ENCODE measurements at places on chromosomes 13 and 19. TPM values are rescaled to one million over a fixed set of nuclear protein-coding genes. Genes with fewer than 3 reads are reported as not detected.

DNA sequence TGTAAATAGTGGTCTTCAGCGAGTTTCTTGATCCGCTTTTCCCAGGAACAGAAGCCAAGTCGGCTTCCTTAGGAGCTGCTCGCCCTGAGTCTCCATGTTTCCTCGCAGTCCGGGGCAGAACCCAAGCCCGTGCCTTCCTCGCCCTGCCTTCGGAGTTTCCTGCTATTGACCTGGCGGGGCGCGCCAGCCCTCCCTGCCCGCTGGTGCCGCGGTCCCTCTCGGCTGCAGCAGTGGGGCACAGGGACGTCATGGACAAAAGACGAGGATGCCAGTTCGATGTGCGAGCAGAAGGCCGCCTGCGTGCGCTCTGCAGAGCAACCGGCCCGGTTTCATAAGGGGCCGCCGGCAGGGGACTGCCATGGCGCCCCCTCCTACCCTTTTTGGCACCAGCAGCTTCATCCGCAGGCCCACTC is 156.6 kb downstream of the TM9SF2 start:
- DNase-seq = peak; percentile 79

GRCh38 chr19:39398297-39398864 is 7.2 kb downstream of the MED29 start:
- DNase-seq = no peak

GRCh38 chr13:110471833-110472162 is 89.7 kb downstream of the RAB20 start:
- DNase-seq = no peak

DNA sequence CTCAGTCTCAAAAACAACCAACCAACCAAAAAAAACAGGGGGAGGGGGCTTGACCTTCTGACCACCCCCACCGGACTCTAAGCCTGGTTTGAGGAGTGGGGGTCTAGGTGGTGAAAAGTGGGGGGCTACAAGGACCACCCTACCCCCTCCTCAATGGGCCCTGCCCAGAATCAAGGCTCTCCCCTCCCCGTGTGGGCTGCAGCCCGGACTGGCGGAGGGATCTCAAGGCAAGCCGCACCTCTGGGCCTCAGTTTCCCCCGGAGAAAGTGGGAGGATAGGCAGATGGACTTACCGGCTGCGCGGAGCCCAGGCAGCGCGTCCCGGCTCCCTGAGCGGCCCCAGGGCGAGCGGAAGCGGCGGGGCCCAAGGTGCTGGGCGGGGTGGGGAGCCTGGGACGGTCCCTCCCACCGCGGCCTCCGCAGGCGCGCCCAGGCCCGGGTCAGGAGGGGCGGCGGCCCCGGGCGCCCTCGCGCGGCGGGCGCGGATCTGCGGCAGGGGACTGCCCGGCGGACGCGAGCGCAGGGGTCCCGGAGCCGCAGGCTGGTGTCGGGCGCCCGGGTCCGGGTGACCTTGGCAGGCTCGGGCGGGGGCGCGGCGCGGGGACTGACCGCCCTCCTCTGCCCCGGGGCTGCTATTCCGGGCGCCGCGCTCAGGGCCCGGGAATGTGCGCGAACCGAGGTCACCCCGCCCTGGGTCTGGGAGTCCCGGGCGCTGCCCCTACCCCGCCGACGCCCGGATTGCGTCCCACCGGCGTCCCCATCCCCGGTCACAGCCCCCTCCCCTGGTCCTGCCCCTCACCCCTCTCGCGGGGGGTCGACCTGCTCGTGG is at the start of gene ADAMTSL5:
TSS of gene ADAMTSL5 (minus strand) at position 349 of the 828 bp plus-strand sequence. CDS start 2,076 bp downstream, outside the sequence.
- DNase-seq = peak; percentile 45

DNA sequence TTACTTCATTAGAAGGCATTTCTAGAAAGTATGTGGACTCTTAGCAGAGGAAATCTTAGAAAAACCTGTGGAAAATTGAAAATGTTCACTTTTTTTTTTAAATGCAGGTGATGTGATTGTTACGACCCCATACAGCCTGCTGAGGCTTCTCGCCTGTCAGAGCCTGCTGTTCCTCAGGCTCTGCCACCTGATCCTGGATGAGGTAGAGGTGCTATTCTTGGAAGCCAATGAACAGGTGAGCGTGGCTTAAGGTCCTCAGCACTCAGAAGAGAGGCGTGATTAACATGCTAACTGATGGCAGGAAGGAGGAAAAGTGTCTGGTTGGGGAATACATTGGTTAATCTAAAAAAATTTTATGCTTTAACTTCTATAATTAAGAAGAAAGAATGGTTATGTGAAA is 71.4 kb downstream of the SLC7A9 start:
- no peak for DNase-seq

GRCh38 chr13:66301482-66301881 is 928.7 kb downstream of the PCDH9 start:
- no peak for DNase-seq

- peak; percentile 81 for DNase-seq
Observed at GRCh38 chr19:1624458-1624857, 19.2 kb upstream of the UQCR11 start.

- no peak for DNase-seq
Observed at GRCh38 chr13:49342454-49342853, 94.7 kb downstream of the CDADC1 start.

DNA sequence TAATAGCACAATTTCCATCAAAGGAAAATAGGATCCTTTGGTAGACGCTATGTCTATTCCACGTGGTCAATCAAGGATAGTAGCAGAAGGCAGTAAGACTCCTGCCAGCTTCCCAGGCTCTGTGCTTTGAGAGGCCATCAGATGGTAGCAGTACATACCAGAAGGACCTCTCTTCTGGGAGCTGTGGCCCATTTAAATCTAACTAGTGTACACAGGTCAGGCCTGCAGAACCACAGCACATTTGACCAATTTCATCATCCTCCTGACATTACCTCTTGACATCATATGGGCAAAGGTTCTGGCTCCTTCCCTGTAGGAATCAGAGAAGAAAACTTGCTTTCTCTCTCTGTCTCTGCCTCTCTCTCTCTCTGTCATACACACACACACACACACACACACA is 229.6 kb upstream of the HTR2A start:
- DNase-seq = no peak

DNA sequence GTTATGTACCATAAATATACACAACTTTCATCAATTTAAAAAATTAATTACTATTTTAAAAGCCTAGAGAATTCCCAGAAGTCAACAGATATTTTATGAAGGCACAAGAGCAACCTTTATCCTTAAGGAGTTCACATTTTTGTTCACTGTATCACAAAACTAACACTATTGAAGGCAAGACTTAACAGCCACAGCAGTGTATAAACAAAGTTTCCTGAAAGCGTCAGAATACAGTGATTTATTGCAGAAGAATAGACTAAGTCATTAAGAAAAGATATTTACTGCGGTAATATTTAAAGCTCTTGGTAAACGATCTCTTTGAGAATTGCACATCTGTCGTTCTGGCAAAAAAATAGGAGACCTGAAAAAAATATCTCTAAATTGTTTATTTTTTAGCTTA is 419.3 kb upstream of the NBEA start:
- no peak for DNase-seq

DNA sequence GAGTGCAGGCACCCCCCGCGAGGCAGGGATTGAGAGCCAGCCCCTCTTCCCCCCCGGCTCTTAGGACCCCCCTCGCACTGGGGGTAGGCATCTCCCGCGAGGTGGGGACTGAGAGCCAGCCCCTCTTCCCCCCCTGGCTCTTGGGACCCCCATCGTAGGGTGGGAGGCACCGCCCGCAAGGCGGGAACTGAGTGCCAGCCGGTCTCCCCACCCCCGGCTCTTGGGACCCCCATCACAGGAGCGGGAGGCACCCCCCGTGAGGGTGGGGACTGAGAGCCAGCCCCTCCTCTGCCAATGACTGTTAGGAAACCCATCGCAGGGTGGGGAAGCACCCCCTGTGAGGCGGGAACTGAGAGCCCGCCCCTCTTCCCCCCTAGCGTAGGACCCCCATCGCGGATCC is 363.4 kb upstream of the SPRY2 start:
- no peak for DNase-seq

- DNase-seq = no peak
Observed at GRCh38 chr19:43532571-43532961, 422 bp upstream of the ZNF575 start.

GRCh38 chr19:10965398-10965797 is 4.6 kb downstream of the SMARCA4 start:
- DNase-seq = no peak

DNA sequence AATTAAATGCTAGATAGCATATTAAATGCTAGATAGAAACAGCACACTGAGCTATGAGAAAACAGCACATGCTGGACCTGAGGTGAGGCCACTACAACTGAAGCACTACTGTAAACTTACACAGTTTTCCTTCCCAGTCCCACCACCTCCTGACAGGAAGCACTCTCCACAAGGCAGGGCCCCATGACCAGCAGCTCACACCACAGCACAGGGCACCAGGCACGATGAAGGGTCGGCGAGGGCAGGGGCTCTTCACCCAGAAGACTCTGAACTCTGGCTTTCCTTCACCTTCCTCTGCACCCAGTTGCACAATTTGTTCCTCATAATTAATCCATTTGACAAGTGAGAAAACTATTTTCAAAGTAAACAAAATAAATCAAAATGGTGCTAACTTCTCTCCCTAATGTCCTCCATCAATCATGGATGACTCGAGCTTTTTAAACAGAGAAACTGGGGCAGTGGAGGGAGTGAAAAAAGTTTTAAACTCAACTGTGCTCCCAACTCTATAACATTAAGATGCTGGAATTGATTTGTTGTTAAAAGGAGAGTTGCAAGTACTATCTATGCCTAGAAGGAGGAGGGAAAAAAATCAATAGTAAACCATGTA is 568.7 kb downstream of the UQCRFS1 start:
- no peak for DNase-seq

DNA sequence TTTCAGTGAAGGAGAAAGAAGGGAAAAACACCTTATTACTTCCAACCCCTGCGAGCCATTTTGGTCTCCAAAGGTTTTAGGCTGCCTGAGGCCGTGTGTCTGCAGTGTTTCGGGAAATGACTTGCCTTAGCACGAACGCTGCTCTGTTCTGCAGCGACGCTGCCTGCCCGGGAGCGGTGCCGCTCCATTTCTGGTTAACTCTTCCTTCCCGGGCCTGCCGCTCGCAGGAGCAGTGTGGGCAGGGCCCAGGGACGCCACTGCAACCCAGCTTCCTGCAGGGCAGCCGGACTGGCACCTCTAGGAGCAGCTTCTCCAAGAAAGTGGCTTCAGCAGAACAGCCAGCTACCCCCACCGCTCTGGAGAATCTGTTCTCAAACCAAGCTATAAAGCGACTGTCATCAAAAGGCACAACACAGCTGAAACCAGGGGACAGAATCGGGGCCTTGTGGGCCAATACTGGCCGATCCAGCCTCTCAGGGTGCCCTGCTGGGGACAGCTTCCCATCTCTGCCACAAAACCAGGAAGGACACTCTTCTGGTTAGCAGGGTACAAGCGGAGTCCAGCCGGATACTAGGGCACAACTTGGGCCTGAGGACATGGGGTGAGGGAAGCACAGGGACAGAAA is 72.2 kb downstream of the KCTD15 start:
- DNase-seq = peak; percentile 50

DNA sequence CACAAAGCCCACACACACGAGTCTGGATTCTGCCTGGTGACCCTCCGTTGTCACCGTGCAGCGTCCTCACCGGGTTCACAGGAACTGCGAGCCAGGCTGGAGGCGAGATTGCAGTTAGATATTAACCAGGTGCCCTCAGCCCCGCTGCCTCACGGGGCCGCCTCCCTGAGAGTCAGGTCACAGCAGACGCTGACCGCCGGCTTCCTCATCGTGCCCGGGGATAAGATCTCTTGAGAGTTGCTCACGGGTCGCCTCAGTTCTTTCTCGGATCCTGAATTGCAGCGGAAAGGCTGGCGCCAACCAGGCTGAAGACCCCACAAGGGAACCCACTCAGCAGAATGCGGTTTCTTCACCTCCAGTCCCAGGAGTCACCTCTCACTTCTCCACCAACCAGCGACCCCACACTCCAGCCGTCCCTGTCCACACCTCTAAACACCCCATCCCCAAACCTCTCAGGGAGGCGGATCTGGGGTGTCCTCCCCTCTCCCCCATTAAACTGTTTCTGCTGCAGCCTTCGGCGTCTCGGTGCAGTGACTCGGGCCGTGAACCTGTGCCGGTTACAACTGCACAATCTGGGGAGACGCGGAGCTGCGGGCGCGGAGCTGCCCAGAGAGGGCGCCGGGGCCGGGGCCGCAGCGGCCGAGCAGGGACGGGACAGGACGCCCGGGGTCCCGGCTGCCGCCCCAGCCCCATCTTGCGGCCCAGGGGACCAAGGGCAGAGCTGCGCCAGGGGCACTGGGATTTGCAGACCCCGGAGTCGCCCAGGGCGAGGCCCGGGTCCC is 591 bp downstream of the ZNF823 start:
- peak; percentile 71 for DNase-seq

DNA sequence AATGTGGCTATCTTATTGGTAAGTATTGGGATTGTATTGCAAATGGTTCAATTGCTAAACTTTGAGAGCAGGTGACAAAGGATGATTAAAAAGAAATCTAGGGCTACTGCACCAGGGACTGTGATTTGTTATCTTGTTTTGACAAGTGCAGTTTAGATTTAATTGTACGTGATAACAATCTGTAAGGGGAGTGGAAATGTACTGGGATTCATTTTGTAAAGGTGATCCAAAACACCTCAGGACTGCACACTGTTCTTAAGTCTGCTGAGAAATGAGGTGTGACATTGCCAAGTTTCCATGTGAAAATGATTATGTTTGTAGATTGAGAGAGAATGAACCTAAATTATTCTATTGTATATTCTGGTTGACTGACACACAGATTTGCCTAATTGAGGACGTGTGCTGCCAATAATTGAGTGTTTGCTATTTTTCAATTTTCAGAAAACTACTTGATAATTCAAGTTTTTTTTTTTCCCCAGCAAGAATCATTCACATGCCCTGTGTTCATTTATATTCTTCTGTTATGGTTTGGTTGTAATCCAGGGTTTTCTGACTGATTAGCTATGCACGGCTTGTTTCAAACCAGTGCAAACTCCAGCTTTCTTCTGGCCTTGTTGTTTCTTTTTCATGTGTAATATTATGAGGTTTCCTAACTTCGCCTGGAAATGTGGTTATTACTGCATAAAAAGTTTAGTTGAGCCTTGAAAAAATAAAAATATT is 308.0 kb downstream of the OLFM4 start:
- DNase-seq = no peak

DNA sequence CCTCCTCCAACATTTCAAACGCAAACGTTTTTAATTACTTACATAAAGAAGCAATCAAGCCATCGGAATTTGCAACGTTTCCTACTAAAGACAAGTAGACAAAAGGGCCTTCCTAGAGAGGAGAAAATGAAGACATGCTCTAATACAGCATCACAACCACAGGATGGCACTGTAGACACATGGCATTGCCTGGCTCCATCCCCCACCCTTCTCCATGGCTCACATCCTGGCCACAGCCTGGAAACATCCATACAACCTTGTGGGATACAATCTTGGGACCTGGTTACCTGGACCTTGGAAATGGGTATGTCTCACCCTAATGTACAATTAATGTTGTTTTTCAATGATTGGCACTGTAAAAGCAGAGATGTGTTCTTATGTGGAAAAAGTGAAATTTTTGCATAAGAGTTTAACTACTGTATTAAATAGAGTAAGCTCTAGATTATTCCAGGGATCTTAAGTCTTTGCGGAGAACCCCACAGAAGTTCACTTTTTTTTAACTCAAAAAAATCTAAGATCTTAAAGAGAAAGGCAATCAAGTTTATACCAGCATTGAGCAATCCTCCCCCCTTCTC is 21.5 kb downstream of the EBPL start:
- DNase-seq = peak; percentile 77

Gene COG3
- total RNA-seq = 26.2 TPM

Gene TEX29
- total RNA-seq = not detected

Gene IRGQ
- 31.5 TPM for total RNA-seq

Gene PLEKHF1
- 1.2 TPM for total RNA-seq

Gene TTC9B
- not detected for total RNA-seq

Gene BIVM
- 15.7 TPM for total RNA-seq

Gene ZNF112
- 18.2 TPM for total RNA-seq

Gene F2RL3
- 0.03 TPM for total RNA-seq

Data from neural progenitor cell (in vitro differentiated cells).